ENCODE measurements at places on chromosomes 5 and 9.

- DNase-seq: no peak
Measured at GRCh38 chr5:137545956-137546355, 46.8 kb upstream of the SPOCK1 start.

- DNase-seq: no peak
Measured at GRCh38 chr9:27414220-27414761, 109.8 kb upstream of the IFNK start.

DNA sequence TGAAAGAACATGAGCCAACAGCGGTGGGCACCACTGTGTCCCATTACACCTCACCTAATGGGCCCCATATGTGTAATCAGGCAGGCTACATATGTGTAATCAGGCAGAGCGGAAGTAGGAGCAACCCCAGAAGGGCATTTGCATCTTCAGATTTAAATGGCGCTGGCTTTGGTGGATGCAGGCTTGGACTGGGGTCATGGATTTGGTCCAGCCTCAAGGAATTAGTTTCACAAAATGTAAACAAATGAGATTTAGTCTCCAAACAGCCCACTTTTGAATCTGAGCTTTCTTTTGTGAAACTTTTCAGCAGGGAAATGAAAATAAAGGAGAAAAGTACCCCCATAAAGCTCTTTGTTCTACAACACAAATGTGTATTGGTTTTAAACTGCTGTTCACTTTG, 161.3 kb downstream of the LPAR1 start:
- DNase-seq: no peak

DNA sequence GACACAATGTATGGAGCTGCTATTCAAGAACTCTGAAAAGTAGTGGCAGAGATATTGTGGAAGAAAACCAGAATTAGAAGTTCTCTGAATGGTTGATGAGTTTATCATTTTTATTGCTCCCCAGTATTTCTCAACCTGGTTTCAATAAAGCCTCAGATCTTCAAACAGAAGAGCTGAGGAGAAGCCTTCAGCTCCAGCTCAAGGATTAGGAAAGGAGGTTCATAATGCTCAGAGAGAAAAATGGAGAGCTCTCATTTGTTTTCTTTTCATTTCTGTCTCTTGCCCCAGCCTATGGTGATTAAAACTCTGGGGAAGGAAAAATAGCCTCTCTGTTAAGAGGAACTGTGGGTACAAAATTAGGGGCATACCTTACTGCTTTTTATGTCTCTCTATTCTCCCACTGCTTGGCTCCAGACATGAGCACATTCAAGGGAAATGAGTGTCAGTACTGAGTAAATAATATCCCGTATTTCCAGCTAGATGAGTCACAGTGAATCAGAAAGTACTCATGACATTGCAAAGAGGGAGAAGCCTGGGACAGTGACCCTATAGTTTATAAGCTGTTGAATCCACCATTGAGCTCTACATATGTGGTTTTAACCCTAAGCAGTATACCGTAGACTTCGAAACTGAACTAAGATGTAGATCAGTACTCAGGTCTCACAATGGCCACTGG, 138.1 kb downstream of the EMB start:
- DNase-seq: no peak

DNA sequence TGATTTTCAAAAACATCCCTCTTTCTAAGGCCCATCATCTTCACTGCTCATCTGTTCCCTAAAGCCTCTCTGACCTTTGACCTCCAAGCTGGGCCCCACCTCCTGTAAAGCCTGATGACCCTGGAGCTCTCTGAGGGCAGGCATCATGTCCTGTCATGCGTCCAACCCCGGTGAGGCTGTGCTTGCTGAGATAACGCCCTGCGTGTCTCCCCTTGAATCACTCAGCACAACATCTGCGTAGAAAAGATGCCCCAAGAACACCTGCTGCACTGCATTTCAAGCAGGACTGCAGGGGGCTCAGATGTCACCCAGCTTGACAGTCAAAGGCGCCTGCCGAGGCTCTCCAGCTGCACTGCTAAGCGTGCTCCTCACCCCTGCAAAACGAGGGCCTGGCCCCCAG, 78.0 kb downstream of the OTULIN start:
- DNase-seq: peak; percentile 69
